Stimulated activated CD8-positive, alpha-beta memory T cell treated with anti-CD3 and anti-CD28 coated beads, Interleukin-7, amount 100 ng/mL, for 4 hours (primary cell): ENCODE measurements at places on chromosomes 4 and X.

GRCh38 chr4:54058171-54058570 is 6.2 kb downstream of the CHIC2 start:
- no peak for DNase-seq

GRCh38 chr4:171376724-171377123 is 436.5 kb upstream of the GALNTL6 start:
- no peak for DNase-seq

GRCh38 chr4:82737354-82737753 is 61.2 kb downstream of the SCD5 start:
- no peak for DNase-seq

GRCh38 chr4:33592701-33593100 is 2651.6 kb downstream of the ARAP2 start:
- no peak for DNase-seq

DNA sequence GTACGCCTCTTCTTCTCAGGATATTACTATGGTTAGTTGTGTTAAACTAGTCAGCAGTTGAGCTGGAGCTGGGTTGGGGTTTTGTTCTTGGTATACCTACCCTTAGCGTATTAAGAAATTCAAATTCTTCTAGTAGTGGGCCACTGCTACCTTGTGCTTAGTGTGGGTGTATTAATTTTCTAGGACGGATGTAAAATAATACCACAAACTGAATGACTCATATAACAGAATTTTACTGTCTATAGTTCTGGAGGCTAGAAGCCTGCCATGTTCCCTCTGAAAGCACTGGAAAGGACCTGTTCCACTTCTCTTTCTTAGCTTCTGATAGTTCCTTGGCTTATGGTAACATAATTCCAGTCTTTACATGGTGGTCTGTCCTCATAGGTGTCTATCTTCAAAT is 1274.7 kb downstream of the ADGRL3 start:
- DNase-seq, result no peak

GRCh38 chrX:103214870-103215424 is at the start of gene BEX4:
Gene BEX4, plus strand, starts transcription at chrX:103215108. Its CDS starts 1,046 bp downstream, at chrX:103216154.
- peak; percentile 60 for DNase-seq

DNA sequence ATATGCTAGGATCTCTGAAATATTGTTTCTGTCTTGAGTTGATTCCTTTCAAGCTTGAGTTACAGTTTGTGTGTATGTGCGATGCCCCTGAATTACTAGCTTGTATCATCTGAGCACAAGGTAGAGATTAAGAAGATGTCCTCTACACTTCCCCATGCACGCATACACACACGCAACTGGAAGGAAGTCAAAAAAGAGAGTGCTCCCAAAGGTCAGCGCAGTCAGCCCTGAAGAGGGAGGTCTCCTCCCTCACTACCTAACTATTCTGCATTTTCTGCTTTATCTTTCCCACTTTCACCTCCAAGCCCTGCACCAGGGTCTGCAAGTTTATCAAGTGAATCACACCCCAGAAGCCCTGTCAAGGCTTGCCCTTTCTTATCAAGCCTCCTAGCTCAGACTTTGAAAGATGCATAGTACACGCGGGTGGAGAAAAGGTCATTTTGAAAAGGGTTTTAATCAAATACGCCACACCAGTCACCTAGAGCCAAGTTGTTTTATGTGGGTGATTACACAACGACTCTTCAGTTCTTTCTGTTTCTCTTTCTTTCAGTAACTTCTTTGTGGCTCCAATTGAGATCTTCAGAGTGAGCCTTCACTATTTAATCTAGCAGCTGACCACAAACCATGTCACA is 127.7 kb downstream of the ASB9 start:
- DNase-seq, result no peak

DNA sequence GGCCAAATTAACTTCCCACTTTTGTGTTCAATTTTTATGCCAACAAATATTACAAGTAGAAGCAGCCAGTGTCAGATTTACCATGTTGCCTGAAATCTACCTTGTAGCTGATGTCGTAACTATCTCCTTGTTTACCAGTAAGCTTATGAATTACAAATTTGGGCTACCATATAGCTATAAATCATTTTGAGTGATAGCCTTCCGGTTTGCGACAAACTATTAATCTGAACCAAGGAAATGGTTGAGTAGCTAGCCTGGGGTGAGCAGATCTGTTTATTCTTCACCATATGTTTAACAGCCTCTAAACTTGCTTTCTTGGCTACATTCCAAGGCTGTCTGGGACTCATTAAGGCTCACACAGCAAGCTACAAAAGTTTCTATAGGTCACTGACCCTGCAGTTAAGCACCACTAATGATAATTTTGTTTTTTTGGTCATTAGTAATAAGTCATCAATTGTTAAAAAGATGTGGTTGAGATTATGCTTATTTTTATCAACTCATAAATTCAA is 218.7 kb upstream of the SPOCK3 start:
- no peak for DNase-seq

- DNase-seq, result no peak
Measured at GRCh38 chrX:109270580-109271484, 211.1 kb downstream of the GUCY2F start.

GRCh38 chrX:154516656-154517100 is 646 bp upstream of the FAM3A start:
- DNase-seq, result no peak

GRCh38 chr4:110248831-110249253 is 50.4 kb upstream of the ELOVL6 start:
- no peak for DNase-seq

DNA sequence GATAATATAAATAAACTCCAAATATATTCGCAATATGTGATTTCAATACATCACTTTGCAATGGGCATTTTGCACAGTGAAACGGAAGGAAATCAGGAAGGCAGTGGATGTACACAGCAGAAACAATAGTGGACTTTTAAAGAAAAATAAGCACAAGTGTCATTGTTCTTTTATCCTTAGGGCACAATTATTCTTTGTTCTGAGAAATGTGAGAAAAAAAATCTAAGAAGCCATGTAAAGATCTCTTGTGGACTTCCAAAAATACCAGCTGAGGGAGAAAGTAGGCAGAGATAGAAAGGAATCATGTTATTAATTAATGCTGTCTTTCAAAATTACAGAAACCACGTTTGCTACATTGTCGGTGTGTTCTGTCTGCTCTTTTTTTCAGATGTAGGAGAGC is 17.6 kb upstream of the PRRG1 start:
- DNase-seq, result no peak

- DNase-seq, result no peak
Measured at GRCh38 chr4:114250439-114250891, 271.0 kb upstream of the ARSJ start.

DNA sequence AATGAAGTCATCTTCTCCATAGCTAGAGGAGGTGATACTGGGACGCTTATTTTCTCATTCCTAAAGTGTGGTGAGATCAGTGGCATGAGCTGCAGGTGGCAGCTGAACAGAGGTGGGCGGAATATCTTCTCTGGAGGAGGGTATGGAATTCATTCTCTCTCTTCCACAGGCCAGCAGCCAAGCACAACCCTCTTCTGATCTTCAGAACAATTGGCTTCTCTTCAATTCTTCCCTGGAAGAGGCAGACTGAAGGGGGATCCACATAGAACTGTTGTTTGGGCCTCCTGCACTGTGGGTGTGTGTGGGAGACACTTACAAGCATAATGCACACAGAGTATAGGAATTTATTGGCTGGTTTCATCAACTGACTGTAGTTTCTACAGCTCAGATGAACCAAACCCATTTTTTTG is 180.4 kb upstream of the RASGEF1B start:
- no peak for DNase-seq

- no peak for DNase-seq
Measured at GRCh38 chrX:109440475-109440874, 41.4 kb downstream of the GUCY2F start.

GRCh38 chr4:8586246-8586645 is 6.1 kb downstream of the GPR78 start:
- no peak for DNase-seq

- DNase-seq, result no peak
Measured at GRCh38 chr4:92970996-92971395, 667.2 kb downstream of the GRID2 start.

- DNase-seq, result no peak
Measured at GRCh38 chr4:74054483-74055047, 16.1 kb upstream of the CXCL3 start.

DNA sequence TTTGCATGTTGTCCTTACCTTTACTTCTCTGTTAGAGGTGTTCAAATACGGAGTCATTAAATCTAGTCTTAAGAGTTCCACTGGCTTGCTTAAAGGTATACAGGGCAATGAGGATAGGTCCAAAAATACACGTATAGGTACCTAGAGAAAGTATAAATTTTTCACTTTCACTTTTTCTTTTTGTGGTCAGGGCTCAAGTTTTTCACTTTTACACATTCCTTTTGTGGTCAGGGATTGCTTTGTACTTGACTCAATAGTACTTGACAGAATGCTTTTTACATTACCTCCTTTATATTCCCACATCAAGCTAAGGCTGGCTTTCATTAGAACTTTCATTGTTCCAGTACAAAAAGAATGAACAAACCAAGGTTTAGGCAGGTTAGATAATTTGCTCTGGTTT is 21.7 kb downstream of the TMEM184C start:
- DNase-seq, result no peak

DNA sequence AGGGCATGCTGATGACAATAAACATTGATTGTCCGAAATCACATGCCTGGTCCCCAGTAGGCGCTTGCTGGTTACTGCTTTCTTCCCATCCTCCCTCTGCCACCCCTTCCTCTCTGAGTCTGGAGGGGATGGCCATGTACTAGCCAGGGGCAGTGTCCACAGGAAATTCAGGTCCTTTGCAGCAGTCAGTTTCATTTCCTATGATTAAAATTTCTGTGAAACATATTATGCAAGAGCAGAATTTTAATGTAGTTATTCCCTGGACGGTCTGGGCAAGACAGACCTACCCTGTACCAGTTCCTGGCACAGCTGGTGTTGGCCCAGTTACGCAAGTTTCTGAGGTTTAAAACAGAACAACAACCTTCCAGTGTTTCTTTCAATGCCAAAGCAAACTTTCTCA is 28.2 kb upstream of the TLR2 start:
- no peak for DNase-seq

DNA sequence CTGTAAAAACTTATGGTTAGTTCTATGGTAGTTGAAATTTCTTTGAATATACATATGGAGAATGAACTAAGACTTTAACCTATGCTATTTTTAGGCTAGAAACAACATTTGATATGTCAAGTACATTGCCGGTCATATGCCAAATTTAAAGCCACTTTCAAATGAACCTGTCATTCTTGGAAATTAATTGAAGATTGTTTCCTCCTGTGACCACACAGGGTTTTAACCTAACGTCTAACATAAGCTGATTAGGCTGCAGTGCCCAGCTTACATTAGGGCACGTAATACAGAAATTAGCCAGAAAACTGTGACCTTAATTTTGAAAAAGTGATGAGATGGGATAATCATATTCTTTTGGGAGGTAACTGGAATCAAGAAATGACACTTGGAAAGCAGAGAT is 645.9 kb downstream of the FSTL5 start:
- DNase-seq, result no peak

DNA sequence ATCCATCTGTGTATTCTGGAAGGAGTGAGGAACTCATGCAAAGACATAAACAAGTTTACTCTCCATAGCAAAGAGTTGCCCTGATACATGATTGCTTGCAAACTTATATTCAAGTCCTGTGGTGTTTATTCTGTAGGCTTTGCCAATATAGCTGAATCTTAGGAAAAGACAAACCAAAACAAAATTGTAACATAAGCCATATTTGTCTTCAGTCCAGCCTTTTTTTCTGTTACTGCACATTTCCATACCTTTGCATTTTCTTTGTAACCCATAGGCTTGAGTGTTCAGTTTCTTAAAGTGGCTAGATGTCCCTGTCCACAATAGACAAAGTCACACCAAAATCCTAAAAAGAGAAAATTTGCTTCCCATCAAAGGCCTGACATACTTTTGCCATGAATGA is 120.4 kb downstream of the PPARGC1A start:
- no peak for DNase-seq

DNA sequence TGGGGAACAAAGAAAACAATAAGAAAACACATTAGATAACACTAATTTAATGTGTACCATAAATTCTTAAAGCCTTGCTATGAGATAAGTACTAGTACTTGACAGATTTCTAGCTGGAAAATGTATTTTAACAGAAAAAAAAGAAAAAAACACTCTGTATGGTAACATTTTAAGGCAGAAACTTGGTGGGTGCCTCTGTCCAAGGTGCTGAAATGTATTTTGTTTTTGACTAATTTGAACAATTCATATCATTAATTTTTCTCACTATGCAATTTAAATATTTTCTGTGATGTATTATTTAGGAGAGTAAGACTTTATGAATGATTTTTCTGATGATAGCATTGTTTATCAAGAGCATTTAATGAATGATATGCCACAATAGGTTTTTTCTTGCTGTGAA is 107.5 kb downstream of the GABRG1 start:
- DNase-seq, result no peak

DNA sequence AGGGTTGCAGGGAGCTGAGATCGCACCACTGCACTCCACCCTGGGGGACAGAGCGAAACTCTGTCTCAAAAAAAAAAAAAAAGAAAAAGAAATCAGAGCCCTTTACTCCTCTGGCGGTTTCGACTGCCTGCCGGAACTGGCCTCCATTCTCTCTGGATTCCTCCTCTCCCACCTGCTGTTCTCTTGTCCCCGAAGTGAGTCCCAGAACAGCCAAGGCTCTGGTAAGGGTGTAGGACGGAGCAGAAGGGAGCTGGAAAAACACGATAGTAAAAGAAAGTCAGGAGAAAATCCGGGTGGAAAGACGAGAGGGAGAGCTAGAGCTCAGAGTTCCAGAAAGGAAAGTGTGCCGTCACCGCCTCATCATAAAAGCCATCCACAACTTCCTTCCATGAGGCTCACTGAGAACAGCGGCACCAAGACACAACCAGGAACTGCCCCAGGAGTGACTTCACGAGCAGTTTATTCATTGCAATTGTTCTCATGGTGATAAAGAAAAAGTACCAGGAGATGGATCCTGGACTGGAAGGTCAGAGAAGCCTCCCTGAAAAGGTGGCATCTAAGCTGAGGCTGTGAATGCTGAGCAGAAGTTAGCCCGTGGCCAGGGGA is 12.3 kb downstream of the TLR3 start:
- no peak for DNase-seq

- no peak for DNase-seq
Measured at GRCh38 chr4:89599026-89599425, 237.9 kb downstream of the SNCA start.

DNA sequence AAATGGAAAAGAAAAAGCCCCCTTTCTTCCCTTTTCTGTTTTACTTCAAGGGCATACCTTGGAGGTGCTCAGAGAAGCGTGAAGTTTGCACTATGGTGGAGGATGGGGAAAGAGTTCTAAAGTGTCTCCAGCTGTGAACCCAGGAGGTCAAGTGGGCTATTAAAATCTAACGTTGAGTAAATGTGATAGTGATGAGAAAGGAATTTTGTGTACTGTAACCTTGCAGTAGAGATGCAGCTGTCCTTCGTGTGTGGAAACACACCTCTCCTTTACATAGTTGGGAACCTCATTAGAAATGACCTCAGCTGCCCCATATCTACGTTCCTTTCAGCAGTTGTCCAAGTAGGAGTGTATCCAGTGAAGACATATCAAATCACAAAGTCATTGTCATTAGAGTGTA is 26.5 kb downstream of the ADH5 start:
- DNase-seq, result no peak

DNA sequence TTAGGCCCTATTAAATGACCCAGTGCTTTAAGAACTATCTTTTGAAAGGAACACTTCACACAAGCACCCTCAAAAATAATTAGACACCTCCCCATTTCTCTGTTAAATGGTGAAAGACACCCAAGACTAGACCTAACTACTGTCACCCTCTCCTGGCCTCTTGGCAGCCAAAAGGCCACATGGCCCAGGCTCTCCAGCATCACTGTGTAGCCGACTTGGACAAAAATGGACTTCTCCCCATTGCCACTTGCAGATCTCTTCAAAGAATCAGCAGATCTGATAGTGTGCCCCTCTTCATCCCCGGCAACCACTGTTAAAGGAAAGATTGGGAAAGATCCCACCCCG is 2.0 kb downstream of the MID1IP1 start:
- DNase-seq, result no peak
